Cardiac muscle cell (in vitro differentiated cells and primary cell): ENCODE measurements at places on chromosomes 1 and 21. TPM values are rescaled to one million over a fixed set of nuclear protein-coding genes. Genes with fewer than 3 reads are reported as not detected.

The CACNA1S gene
- polyA plus RNA-seq: 0.12 TPM in 1 of 2 replicates, not detected in the other

The HENMT1 gene
- 1.9 and 3.9 TPM in 2 replicates for polyA plus RNA-seq

The OR2L3 gene
- not detected in 2 replicates for polyA plus RNA-seq

The C1orf94 gene
- not detected in 2 replicates for polyA plus RNA-seq
